ENCODE measurements at places on chromosomes 1 and 21. TPM values are rescaled to one million over a fixed set of nuclear protein-coding genes. Genes with fewer than 3 reads are reported as not detected.
A peak's percentile ranks its signal among the peaks of the same experiment; 100 is the strongest.

GRCh38 chr1:43834280-43835081, 99.1 kb upstream of the ARTN start:
- peak; percentile 99 for DNase-seq

DNA sequence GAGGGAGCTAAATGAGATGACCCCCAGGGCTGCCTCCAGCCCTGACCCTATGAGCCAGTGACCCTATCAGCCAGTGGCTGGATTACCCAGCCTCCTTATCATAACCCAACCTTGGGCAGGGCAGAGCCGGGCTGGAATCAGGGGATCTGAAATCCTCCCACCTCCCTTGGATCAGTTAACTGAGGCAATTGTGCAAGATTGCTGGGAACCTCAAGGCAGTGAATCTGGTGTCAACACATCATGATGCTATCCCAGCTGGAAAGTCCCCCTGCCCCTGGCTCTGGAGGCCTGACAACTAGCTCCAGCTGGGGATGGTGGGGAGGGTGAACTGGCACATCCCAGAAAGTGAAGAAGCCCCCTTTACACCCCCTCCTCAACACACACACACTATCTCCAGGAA, 6.4 kb upstream of the TSPAN1 start:
- no peak for DNase-seq

The IKBKE gene
- total RNA-seq: 7.6 TPM

DNA sequence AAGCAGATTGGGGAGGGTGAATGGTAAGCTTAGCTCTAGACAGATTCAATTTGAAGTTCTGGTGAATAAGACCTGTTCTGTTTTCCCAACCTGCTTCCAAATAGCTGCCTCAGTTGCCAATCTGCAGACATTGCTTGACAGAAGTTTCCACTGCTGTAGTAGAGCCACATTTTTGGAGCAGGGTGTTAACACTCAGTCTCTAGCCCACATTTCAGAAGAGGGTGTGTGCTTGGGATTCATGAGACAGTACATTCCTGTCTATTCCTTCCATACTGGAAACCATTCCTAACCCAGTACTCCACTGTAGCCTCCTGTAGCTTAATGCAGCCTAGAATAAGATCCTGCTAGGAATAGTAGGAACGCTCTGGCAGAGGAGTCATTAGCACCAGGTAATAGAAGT, 450.5 kb downstream of the NUF2 start:
- DNase-seq: no peak

The B4GALT3 gene
- total RNA-seq: 36.6 TPM

Data from M059J (cell line).